ENCODE measurements at places on chromosomes 5 and 9. TPM values are rescaled to one million over a fixed set of nuclear protein-coding genes. Genes with fewer than 3 reads are reported as not detected.

DNA sequence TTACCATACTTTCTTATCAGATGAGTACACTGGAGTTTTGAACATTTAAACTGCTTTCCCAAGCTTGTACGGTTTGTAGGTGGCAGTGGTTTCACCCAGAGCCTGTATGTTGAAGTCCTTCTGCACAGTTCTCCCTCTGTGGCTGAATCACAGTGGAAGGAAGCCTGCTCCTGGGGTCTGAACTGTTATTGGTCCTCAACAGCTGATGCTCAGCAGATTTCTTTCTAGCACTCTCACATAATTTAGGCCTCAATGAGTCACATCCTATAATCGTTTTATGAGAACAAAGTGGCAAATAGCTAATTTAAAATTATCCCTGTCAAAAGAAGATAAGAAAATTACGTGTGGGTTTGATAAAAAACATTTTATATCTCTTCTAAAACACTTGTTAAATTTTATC is 229.7 kb downstream of the TLE4 start:
- peak; percentile 19 for DNase-seq

DNA sequence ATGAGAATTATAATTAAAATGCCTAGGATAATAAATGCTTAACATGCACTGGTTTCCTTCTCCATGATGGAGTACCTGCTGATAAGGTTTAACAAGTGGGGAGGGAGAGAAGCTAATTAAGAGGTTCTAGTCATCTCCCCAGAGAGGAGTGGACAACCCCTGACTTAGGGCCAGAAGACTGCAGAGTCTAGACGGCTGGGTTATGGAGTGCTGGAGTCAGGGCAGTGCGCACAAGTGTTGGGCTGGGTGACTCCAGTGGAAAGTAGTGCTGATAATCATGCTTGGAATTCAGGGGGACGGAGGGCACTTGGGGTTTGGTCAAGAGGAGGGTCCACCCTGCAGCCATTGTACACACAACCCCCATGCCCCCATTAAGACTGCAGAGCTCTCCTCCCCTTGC is 32.8 kb upstream of the TGFBI start:
- DNase-seq, result no peak

The EQTN gene
- not detected for total RNA-seq

GRCh38 chr5:122896598-122897282 is 51.3 kb downstream of the SNX24 start:
- peak; percentile 60 for DNase-seq

GRCh38 chr5:172123269-172123692 is 64.7 kb downstream of the STK10 start:
- DNase-seq, result peak; percentile 69

GRCh38 chr5:58969253-58969652 is 386.4 kb downstream of the RAB3C start:
- no peak for DNase-seq

GRCh38 chr5:77267496-77267895 is 57.0 kb downstream of the PDE8B start:
- no peak for DNase-seq

DNA sequence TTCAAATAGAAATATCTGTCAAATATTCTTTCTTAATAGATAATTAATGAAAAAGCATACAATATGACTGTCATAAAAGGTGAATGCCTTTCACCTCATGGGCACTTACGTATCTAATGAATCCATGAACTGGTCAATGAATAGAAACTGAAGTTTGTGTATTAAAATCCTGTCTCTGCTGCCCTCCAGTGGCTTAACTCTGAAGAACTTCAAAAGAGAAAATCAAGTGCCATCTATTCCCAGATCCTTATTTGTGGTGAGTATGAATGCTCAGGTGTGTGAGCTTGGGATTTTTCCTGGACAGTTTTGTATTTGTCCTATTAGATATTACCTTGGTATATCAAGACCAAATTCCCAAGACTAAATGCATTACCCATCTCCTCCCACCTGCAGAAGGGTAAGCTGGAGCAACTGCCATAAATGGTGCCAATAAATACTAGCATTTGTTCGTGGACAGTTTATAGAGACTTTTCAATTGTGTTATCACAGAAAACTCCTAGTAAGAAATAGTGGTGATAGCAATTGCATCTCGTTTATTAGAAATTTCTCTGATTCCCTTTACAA is 44.0 kb upstream of the SVEP1 start:
- DNase-seq, result peak; percentile 73

The SAPCD2 gene
- total RNA-seq, result 36.3 TPM

GRCh38 chr5:123444016-123444415 is 20.8 kb upstream of the CEP120 start:
- DNase-seq, result peak; percentile 19

DNA sequence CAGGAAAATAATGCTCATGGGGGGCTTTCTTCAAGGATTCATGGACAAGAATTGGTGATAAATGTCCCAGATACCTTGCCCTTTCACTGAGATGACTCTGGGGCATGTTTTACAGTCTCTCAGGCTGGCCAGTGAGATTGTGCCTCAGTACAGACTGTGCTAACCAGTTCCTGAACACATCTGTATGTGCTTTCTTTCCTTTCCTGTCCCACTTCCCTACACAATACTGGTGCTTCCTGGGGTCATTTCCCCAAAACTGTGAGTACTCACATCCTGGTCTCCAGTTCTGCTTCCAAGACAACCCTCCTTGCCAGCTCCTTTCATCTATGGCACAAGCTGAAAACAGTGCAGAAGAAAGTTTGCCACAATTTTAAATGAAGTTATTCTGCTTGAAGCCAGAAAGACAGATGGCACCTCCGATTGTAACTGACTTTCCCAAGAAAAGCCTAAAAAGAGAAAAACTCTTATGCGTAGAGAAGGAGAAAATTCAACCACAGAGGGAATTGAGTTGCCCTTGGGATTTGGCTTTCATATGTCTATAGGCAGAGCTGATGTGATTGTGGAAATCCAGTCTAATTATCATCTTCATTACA is 134.7 kb downstream of the DRD1 start:
- DNase-seq, result no peak

GRCh38 chr5:27217977-27218376 is 179.6 kb upstream of the CDH9 start:
- no peak for DNase-seq

- no peak for DNase-seq
These were observed 290.1 kb upstream of the MPDZ start for GRCh38 chr9:13569602-13570067.

The GHR gene
- total RNA-seq, result 3.2 TPM

DNA sequence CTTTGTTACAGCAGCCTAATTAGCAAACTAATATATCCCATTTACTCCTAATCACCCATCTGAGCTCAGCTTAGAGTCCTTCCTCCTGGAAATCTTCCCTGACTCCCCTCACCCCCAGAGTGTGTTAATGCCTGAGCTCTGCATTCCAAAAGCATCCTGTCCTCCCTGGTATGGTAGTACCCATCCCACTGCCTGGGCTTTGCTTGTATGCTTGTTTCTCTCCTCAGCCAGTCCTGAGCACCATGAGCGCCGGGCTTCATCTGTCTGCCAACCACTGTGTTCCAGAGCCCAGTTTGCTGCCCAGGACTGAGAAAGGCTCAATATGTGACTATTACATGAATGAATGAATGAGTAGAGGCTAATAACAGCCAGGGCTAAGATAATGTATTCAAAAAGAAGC is 272.4 kb downstream of the CDK5RAP2 start:
- DNase-seq, result no peak

DNA sequence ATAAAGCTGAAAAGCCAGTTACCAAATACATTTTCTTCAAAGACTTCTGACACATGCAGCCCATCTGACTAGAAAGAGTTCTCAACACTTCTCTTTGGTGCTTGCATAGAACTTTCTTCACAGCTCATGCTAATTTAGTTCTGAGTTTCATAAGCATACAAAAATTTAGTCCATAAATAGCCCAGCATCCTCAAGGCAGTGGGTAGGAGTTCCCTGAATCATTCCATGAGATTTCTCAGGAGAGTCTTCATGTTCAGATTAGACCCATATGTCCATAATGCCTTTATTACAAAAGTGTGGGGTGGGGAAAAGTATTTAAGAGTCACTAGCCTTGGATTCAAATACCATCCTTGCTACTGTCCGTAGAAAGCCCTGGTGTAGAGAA is 290.2 kb upstream of the RGMB start:
- no peak for DNase-seq

- DNase-seq, result no peak
These were observed 5.9 kb upstream of the QSOX2 start for GRCh38 chr9:136251264-136252115.

DNA sequence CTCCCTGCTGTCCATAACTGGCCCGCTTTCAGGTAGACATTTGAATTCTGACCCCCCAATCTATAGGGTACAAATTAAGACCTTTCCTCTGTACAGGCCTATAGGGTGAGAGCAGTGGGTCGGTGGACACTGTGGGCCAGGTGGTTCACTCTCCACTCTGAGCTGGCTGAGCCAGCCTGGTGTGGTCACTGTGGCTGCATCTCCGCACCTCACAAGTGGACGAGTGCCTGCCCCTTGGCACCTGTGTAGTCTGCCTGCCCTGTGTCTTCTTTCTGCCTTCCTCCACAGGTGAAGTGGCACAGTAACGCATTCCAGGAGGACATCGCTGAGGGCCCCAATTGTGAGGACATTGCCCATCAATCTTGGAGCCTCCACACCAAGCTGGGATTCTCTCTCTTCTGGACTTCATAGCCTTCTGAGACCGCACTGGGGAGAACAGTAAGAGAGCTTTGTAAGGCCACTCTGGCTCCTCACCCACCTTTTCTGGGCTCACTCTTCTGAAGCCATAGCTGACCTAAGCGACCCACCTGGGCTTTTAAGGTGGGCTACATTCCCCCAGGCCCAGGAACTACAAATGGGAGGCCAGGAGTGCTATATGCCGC is 33.5 kb upstream of the JADE2 start:
- no peak for DNase-seq

- no peak for DNase-seq
These were observed 493.4 kb upstream of the TUSC1 start for GRCh38 chr9:26171691-26172090.

DNA sequence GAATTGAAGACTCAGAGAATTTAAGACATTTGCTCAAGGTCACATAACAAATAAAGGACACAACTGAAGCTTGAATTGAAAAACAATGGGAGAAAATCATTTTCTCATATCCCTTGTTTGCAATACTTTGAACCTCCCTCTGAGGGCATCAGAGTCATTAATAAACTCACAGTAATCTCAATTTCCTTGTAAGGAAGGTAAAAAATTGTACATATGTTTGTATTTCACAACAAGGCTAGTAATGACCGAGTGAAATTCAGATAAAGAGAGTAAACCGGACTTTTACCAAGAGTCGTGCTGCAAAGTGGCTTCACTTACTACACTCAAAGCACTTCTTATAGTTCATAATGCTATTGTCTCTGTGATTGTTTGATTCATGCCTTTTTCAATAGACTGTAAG is 665.0 kb downstream of the NR2F1-AS1 start:
- DNase-seq, result peak; percentile 45

GRCh38 chr9:82553654-82554366 is 509.1 kb downstream of the RASEF start:
- no peak for DNase-seq

DNA sequence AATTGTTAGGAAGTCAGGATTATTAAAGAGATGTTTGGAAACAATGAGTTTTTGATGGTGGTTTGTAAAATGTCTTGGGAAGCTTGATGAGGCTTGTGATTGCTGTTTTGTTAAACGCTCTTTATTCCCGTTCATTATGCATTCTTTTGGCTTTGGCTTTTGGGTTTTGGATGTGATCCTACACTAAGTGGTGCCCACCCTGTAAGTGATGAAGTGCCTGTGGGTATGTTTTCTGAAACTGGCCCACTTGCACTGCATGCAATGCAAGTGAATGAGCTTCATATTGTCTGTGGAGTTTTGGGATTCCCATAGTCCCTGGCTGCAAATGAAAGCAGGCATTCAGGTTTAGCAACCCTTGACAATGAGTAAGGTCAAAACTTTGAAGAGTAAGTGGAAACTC is 1035.5 kb upstream of the WWC1 start:
- DNase-seq, result no peak

DNA sequence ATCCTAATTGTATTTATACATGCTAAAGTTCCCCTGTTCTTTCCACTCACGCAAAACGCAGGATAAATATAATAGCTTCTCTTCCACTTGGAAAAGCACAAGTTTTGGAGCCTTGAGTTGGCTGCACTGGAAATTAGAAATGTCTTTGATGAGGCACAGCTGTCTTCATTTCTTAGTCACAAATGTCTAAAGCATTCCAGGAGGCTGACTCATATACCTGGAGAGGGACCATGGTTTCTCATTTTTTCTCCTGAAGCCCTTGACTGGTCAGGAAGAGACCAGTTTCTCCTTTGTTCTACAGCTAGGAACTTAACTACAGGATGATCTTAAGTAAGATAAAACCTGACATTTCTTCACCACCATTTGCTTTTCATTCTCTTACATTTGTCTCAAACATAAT is 16.2 kb downstream of the MTX3 start:
- DNase-seq, result peak; percentile 41

DNA sequence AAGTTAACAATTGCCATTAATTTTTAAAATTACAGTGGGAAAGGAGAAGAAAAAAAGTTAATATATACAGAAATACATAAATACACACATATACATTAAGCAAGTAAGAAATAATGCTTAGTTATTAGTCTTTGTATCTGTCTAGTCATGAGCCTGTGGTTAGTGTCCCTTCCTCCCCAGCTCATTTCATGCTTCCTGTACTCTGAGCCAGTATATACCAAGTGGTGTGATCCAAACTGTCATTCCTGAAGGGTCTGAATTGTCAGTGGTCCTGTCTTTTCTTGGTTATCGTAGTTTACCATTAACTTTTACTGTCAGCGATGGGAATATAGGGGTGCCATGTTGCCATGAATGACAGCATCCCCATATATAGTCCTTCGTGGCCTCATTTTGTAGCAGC is 24.2 kb upstream of the STOM start:
- peak; percentile 29 for DNase-seq

The FOXI1 gene
- total RNA-seq, result not detected

- no peak for DNase-seq
These were observed 6.2 kb downstream of the ZFYVE16 start for GRCh38 chr5:80414113-80414512.

DNA sequence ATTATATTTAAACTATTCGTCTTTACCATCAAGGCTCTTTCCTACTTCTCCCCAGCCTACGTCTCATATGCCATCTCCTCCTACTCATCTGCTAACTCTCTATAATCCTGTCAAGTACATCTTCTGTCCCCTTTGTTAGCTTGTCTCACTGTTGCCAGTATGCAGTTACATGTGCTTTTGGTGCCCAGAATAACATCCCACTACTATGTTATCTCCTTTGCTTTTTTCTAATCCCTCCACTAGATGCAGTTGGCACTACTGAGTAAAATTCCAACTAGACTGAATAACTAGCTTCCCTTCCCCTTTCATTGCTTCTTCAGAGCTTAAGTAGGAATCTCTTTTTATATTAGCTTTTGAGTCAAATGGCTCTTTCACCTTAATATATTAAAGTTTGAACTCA is 3.0 kb upstream of the ARRDC3 start:
- no peak for DNase-seq

- DNase-seq, result no peak
These were observed 180.5 kb downstream of the RAB3C start for GRCh38 chr5:58763390-58763789.

DNA sequence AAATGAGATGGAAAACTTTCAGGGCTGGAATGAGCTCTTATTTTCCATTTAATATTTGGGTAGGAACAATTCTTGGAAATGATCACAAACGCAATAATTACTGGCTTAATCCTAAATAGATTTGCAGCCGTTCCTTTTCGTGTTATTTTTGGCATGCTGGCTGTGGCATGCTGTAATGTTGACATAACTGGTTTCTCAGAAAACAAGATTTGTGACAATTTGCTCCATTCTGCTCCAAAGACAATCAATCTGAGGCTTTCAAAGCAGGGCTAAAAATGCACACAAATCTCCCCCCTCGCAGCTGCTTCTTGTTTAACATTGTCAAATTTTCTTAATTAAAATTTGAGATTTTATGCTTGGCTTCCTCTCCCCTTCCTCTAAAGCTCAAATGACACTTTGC is 151.2 kb downstream of the TTC39B start:
- DNase-seq, result peak; percentile 96
